ENCODE measurements at places on chromosomes 5 and 9. TPM values are rescaled to one million over a fixed set of nuclear protein-coding genes. Genes with fewer than 3 reads are reported as not detected.

CKMT2 gene
- not detected for total RNA-seq

POLE3 gene
- 34.3 TPM for total RNA-seq

PRELID2 gene
- total RNA-seq, result 15.8 TPM

GRCh38 chr9:27337833-27338526, 41.0 kb upstream of the EQTN start:
- DNase-seq, result no peak

DNA sequence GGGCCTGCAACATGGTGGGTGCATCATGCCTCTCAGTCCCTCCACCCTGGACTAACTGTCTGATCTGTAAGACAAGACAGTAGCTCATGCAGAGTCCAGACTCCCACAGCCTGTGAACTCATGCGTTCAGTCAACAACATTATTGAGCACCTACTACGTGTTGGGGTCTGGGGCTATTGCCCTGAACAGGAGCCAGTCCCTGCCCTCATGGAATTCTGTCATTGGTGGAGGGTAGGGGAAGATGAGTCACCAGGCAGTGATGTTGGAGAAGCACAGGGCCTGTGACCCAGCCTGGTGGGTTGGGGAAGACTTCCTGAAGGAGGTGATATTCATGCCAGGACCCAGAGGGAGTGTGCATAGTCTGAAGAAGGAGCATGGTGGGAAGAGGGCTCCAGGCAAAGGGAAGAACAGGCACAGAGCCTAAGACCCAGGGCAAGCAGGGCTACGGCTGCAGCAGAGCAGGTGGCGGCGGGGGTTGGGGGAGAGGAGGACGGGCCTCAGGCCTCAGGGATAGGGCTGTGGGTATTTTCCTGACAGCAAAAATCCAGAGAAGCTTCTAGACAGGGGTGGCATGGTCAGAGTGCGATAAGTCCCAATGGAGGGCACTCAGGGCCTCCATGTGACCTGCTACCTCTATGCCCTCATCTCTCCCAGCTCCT, 26.7 kb upstream of the PSD2 start:
- DNase-seq, result no peak

DAB2 gene
- 67.7 TPM for total RNA-seq

LCN1 gene
- total RNA-seq, result not detected

HSD17B3 gene
- not detected for total RNA-seq

- no peak for DNase-seq
These were observed 100.7 kb downstream of the PDE8B start for GRCh38 chr5:77311214-77311571.

- no peak for DNase-seq
These were observed 110.0 kb downstream of the PSAT1 start for GRCh38 chr9:78406933-78407332.

DNA sequence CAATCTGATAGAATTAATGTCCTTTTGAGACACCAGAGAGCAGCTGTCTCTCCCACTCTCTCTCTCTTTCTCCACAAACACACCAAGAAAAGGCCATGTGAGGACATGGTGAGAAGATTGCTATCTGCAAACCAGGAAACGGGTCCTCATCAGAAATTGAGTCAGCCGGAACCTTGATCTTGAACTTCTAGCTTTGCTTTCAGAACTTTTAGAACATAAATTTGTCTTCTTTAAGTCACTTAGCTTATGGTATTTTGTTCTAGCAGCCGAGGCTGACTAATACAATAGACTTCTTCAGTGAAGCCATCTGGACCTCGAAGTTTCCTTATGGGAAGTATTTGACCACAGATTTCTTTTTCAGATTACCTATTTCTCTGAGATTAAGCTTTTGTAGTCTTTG, 18.1 kb downstream of the NEUROG1 start:
- no peak for DNase-seq

- DNase-seq, result no peak
These were observed 376 bp downstream of the GOLGA1 start for GRCh38 chr9:124940521-124940893.

S100Z gene
- total RNA-seq, result not detected
